ENCODE measurements at places on chromosomes 13 and 19.

DNA sequence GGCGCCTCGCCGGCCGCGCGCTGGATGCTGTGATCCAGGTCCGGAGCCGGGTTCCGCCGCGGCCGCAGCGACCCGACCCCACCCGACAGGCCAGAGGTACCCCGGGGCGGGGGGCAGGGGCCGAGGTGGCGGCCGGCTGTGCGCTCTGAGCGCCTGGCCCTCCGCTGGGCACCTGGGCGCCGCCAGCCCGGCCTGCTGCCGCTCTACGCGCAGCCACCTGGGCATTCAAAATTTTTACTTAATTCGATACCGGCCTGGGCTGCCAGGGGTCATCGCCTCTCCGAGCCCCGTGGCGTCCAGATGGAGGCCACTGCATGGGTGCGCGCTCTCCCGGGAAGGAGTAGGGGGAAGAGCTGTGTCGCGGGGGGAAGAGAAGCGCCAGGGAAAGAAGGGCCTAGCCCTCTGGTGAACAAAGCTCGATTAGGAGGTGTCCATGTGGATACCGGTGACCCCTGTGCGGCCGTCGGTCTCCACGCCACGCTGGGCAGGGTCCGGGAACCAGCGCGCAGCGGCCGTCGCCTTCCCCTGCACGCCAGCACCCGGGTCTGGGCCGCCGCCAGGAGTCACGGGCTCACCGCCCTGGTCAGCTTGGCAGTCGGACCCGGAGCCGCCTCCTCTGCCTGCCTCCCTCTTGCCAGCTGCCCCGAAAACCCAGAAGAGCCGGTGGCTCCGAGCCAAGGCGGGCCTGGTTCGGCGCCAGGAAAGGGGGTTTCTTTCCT lies 666 bp downstream of the BIVM start:
- peak; percentile 36 for DNase-seq

DNA sequence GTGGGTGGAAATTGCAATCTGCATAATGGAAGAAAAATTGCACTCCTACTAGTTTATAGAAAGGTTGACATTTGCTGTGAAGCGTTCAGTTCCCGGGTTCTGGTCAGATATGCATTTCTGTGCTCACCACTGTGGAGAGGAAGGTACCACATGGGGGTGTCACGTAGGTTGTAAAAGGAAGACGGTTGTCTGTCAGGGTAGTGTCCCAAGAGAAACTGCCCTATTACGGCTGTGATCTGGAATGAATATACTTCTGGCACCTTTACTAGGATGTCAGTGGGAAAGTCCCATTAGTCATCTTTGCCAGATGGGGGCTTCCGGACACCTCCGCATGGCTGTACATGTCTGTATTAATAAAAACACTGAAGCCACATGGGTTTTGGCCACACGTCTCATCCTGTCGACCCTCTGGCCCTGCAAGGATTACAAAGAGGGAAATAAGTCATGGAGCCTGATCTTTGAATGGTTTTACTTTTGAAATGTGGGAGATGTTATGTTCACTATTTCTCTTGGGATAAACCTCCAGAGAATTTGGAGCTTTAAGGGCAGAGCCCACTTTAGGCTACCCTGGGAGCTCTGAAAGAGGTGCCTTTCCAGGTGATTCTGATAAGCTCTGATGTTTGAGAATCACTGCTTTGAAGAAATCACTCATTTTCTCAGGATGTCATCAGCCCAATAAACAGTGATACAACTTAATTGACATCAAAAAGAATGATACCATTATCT lies 133.9 kb downstream of the AKAP11 start:
- DNase-seq = no peak

DNA sequence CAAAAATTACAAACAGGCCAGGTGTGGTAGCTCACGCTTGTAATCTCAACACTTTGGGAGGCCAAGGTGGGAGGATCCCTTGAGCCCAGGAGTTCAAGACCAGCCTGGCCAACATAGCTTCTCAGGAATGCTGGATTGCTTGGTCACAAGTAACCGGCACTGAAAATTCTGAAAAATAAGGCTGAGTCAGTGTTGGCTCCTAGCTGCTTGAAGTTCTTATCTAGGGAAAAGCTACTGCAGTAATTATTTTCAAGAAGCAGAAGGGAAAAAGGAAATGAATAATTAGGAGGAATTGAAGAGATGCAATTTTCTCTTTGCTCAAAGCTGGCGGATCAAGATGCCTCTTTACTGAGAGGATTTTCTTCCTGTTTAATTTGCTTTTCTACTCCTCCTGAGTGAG lies 75.0 kb upstream of the GTF3A start:
- no peak for DNase-seq

DNA sequence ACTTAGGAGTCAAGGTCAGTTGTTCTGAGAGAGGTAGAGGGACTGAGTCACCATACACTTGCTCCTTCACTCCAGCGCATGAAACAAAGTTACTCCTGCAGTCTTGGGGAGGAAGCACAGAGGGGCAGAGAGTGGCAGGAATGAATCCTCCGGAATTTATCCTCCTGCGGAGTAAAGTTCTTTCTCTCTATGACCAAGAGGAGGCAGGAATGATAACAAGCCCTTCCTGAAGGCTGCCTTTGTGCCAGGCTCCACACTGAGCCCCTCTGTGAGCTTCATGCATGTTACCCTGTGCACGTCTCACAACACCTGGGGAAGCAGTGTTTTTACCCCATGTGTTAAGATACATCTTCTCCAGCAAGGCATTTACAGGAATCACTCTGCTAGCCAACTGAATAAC lies 458.4 kb downstream of the KLF12 start:
- no peak for DNase-seq

DNA sequence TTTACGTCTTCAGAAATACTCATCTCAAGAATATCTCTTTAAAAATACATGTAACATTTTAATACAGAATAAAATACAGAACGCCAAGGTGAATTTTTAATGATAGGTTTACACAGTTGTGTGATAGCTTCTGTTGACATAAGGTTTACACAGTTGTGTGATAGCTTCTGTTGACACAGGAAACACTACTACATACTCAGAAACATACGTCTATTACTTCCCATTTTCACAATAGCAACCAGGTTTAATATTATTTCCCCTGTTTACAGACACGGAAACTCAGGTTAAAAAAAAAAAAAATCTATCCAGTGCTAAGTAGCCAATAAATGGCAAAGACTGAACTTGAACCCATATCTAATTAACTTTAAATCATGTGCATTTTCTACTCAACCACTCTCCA lies 571.2 kb downstream of the LIG4 start:
- peak; percentile 76 for DNase-seq

DNA sequence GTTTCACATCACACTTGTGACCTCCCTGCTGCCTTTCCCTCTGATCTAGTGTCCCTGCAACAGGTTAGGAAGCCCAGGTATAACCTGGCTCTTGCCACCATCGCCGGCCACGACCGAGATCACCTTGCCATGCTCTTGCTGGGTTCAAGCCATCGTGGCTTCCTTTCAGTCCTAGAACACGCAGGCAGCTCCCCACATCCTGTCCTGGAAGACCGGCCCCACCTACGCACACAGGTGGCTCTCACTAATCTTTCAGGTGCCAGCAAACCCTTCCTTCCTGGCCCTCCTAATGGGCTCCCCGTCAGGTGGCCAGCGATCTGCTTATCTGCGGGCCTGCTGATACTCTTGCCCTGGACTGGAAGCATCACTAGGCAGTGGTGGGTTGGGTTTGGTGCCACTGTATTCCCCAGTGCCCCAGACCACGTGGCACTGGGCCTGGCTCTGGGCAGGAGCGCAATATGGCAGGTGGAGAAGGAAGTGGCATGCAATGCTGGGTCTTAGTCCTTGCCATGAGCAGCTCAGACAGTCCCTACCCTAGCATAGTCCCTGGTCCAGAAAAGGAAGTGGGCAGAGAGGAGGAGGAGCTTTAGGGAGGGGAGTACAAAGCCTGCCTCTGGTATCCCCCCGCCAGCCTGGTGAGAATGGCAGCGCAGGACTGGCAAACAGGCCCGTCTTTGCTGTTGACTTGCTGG lies 11.8 kb downstream of the PPP1R37 start:
- DNase-seq = no peak

- DNase-seq = no peak
Observed at GRCh38 chr13:58704953-58705352, 1073.4 kb downstream of the PCDH17 start.

DNA sequence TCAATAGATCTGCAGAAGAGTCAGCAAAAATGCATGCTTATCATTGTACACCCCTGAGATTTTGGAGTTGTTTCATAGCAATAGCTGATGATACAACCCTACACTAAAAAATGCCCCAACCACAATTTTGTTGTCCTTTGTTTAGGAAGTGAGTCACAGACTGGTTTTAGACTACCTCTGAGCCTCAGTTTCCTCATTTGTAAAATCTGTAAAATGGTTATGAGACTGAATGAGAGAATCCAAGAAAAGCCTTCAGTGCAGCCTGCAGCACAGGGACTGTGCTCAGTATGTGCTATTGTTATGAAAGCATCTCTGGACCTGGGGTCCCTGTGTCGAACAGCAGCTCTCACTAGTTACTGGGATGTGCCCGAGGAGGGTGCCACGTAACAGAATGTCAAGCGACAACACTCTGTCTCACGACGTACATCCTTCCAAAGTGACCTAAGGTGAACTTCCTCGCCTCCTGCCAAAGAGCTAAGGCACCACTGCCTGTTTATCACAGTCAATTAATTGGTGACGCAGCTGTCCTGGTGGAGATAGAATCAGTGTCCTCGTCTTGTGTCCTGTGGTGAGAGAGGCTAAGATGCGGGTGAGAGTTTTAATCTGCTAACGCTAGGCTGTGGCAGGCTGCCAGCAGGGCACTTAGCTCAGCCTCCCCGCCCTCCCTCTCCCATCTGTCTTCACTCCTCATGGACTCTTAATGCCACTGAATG lies 18.1 kb downstream of the DHRS12 start:
- DNase-seq = peak; percentile 45

DNA sequence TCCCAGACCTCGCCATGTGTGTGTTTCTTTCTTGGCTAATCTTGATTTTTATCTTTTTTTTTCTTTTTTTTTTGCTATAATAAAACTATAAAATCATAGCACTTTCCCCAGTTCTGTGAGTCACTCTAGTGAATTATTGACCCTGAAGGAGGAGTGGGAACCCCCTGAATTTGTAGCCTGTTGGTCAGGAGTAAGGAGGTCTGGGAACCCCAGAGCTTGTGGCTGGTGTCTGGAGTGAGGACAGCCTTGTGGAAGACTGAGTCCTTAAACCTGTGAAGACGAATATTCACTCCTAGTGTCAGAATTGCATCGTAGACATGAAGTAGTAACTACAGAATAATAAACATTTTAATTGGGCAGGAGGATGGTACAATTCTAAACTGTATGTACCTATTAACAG lies 7.4 kb downstream of the EID2B start:
- no peak for DNase-seq

DNA sequence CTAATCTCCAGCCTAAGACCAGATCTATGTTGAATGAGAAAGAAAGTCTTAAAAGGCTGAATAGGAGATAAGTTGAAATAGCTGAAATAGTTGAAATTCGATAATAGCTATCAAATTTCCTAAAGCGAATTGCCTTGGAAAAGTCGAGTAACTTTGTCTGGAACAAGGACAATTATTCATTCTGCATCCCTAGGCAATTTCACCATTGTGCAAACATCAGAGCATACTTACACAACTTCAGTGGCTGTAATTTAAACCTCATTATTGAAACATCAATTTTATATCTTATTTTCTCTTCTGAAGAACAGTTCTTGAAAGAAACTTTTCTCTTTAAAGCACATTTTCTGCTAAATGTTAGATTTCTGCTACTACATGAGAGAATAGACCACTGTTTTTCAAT lies 13.6 kb downstream of the TNFSF13B start:
- no peak for DNase-seq

- DNase-seq = no peak
Observed at GRCh38 chr13:76879203-76879882, 6.9 kb downstream of the KCTD12 start.

- no peak for DNase-seq
Observed at GRCh38 chr19:990119-990571, 6.0 kb downstream of the WDR18 start.

DNA sequence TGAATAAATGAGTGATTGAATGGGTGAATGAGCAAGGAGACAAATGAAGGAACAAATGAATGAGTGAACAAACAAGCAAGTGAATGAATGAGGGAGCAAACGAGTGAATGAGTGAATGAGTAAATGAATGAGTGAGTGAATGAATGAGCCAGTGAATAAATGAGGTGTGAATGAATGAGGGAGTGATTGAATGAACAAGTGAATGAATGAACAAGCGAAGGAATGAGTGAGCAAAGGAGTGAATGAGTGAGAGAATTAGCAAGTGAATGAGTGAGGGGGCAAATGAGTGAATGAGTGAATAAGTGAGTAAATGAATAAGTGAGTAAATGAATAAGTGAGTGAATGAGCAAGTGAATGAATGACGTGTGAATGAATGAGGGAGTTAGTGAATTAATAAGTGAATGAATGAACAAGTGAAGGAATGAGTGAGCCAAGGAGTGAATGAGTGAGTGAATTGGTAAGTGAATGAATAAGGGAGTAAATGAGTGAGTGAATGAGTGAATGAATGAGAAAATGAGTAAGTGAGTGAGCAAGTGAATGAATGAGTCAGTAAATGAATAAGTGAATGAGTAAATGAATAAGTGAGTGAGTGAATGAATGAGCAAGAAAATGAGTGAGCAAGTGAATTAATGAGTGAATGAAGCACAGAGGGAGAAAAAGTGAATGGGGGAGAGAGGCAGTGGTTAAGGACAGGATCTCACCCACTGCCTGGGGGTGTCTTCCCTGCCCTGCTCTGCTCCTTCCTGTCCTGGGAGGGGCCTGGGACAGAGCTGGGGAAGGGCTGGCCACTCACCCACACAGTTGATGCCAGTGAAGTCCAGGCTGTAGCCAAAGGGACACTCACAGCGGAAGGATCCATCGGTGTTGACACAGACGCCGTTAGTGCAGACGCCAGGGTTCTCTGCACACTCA lies 36.4 kb downstream of the CCL25 start:
- DNase-seq = peak; percentile 74

- no peak for DNase-seq
Observed at GRCh38 chr19:36059180-36059910, 4.6 kb downstream of the WDR62 start.

DNA sequence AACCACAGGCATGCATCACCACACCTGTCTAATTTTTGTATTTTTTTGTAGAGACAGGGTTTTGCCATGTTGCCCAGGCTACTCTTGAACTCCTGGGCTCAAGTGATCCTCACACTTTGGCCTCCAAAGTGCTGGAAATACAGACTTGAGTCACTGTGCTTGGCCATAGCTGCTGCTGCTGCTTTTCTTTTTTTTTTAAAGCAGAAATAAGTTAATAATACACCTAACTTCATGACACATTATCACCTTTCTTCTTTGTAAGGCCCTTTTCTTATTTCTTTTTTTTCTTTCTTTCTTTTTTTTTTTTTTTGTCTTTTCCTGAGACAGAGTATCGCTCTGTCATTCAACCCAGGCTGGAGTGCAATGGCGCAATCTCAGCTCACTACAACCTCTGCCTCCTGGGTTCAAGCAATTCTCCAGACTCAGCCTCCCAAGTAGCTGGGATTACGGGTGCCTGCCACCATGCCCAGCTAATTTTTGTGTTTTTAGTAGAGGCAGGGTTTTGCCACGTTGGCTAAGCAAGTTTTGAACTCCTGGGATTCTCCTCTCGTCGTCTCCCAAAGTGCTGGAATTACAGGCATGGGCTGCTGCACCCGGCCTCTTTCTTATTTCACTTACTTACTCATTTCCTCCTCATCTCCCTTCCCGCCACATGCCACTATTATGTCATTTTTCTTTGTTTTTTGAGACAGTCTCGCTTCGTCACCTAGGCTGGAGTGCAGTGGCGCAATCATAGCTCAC lies 8.7 kb downstream of the SHKBP1 start:
- no peak for DNase-seq

Measured in DMS53 (cell line).